Skeletal muscle tissue (tissue), 5 donors: ENCODE measurements at places on chromosomes 7 and 10. TPM values are rescaled to one million over a fixed set of nuclear protein-coding genes. Genes with fewer than 3 reads are reported as not detected.

PDE6C gene
- not detected for total RNA-seq

MDH2 gene
- 44.4 TPM for total RNA-seq

EPC1 gene
- total RNA-seq = 72.0 TPM

SPDYE6 gene
- total RNA-seq = not detected

SUN3 gene
- not detected for total RNA-seq
